ENCODE measurements at places on chromosomes 11 and 22.

DNA sequence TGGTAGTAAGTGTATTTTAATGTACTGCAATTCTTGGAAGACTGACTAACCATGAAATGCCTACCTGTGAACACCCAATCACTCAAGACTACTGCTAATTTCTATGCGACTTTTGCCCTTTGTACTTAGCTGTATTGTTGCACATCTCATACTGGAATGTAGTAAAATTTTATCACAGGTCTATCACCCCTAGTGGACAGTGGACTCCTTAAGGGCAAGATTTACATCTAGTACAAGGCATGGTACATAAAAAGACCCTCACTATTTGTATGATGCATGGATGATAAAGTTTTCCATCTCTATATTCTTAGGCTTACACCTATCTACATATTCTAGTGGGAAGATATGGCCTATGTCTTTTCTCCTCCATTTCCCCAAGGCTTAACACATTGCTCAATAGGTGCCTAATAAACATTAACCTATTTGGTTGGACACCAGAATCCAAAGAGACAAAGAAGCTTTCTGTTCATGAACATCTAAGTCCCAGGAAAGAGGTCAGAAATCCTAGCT lies 26.1 kb downstream of the SERGEF start:
- DNase-seq: no peak

DNA sequence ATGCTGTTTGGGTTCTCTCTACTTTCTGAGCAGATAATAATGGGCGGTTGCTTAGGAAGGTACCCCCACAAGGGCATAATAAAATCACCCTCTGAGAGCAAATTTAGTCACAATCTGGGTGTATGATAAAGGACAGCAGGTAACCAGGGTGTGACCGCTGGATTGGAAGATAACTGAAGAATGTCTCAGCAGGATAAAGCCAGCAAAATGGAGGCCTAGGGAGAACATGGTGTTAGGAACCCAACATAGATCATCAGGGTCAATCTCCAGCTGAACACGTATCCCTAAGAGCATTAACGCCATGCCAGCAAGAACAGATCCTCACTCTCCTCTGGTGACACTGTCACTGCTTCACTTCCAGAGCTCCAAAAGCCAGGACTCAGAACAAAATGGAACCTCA lies 64.5 kb upstream of the SCUBE2 start:
- DNase-seq: no peak

DNA sequence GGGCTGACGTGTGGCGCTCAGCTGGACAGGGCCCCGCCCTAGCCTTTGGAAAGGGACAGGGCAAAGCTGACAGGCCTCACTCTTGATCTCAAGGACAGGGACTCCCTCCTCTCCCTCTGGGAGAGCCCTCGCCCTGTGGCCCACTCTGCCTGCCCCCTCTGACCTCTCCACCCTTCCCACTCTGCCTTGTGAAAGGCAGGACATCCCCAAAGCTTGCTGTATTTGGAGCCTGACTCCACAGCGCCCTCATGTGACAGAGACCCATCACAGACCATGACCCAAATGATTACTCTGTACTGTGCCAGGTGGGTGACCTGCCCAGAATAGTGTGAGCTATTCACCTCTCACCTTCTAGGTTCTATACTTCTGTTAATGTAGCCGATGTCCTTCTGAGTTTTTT lies 18.8 kb downstream of the P2RY2 start:
- DNase-seq: no peak

- no peak for DNase-seq
Observed at GRCh38 chr11:131540676-131541075, 170.3 kb downstream of the NTM start.

DNA sequence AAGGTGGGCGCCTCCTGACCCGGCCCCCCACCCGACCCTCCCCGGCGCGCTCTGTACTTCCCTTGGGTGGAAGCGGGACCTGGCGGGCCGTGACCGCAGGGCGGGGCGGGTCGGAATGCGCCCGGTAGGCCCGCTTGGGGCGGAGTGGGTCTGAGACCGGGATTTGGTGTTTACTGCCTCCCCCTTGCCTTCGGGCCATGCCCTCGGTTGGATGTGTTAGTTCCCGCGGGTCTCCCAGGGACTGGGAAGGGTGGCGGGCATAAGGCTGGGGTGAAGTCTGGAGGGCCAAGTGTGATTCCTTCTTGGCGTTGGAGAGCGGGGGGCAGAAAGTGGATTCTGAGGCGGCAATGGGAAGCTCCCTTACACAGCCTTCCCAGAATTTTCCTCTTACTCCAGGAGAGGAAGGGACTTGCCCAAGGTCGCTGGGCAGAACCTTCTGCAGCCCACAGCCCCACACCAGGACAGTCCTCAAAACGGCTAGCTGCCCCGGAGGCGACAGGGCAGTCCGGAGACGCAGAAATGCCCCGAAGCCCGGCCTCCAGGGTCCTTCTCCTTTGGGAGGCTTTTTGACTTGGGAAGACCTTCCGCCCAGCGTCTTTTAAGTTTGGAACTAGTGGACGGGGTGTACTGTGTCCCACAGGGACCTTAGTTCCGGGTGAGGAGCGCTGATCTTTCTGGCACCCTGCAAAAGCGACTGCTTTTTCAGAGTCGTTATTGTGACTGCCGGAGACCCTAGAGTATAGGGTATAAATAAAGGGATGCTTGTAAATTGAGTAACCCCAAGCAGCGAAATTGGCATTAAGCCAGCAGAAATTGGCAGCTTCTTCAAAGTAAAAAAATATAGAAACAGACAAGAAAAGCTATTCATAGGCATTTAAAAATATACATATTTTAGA lies 647 bp downstream of the SWAP70 start:
- no peak for DNase-seq

GRCh38 chr22:22425783-22426624 lies 82.5 kb downstream of the ZNF280B start:
- DNase-seq: no peak

DNA sequence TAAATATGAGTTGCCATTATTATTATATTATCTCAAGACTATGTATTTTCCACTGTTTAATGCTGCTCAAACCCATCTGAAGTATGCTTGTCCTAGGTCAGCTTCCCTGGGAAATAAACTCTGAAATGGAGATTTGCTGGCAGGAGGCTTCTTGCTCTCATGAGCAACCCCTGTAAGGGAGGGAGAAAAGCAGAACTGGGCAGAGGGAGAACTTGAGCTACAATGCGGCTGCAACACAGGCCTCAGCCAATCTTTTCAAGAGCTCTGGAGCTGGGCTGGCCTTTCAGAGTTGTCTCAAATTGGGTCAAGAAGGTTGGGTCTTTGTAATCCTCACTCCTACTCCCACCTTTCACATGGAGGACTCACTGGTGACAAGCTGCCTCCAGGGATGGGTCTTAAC lies 412.6 kb downstream of the TENM4 start:
- DNase-seq: no peak

GRCh38 chr11:77510851-77511250 lies 37.0 kb upstream of the PAK1 start:
- DNase-seq: no peak

GRCh38 chr22:48145738-48146137 lies 1383.3 kb downstream of the TBC1D22A start:
- DNase-seq: no peak

DNA sequence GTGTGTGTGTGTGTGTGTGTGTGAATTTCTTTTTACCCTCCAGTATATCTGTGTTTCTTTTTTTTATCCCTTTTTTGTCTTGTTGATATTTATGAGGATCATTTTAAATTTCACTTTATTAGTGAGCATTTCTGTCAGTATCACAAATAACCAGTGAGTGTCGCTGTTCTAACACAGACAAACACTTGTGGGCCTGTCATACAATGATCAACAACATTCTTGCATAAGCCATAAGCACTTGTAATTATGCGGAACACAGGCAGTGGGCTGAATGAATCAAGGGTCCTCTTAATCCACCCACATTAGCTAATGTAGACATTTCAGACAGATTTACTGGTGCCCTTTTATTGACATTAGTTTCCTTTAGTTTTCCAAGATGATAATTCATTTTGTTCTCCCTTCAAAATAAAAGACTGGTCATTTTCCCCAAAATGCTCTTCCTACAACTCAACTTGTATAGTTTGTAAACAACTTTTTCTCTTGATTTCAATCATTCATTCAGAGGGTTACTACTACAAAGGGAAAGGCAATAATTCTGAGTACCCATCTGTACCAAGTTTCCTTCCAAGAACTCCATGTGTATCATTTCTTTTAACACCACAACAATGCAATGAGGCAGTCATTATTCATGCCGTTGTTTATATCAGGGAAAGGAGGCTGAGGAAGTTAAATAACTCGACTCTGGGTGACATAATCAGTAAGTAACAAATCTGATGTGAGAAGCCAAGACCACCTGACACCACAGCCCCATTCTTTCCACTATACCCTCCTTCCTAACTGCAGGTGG lies 34.5 kb upstream of the ANO3 start:
- DNase-seq: no peak

DNA sequence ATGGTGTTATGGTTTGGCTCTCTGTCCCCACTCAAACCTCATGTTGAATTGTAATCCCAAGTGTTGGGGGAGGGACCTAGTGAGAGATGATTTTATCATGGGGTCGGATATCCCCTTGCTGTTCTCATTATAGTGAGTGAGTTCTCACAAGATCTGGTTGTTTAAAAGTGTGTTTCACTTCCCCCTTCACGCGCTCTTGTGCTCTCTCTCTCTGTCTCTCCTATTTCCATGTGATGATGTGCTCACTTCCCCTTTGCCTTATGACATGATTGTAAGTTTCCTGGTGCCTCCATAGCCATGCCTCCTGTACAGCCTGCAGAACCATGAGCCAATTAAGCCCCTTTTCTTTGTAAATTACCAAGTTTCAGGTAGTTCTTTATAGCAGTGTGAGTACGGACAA lies 765.1 kb downstream of the KCNA4 start:
- no peak for DNase-seq

GRCh38 chr22:25404556-25404927 lies 159.9 kb upstream of the GRK3 start:
- DNase-seq: no peak

DNA sequence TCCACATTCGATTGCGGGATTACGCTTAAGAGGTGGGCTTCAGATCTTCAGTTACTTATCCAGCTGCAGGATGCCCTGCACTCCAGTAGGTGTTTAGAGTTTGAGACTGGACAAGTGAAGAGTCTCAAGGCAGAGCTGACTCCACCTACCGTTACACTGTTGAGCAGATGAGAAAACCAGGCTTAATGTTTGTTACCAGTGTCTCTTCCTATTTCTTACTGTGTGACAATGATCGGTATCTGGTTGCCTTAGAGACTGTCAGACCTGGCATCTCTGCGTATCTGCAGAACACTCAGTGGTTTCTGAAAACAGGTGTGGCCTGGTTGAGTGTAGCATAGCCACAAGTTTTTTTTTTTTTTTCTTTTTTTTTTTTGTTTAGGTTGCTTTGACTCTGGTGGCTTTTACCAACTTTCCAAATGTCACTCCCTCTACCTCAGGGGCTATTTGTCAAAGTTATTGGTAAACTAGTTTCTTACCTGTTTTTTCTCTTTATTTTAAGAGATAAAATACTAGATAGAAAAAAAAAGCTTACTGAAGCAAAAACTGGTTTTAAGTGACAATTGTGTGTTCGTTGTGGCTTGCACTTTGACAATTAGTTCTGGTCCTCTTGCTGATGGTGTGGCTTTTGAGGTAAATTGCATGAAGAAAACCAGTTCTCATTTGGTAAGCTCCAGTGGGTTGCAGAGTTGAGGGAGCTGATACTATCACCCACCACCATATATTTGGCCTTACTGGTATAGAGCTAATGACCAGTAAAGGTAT lies 284.8 kb downstream of the ETS1 start:
- DNase-seq: peak; percentile 93

DNA sequence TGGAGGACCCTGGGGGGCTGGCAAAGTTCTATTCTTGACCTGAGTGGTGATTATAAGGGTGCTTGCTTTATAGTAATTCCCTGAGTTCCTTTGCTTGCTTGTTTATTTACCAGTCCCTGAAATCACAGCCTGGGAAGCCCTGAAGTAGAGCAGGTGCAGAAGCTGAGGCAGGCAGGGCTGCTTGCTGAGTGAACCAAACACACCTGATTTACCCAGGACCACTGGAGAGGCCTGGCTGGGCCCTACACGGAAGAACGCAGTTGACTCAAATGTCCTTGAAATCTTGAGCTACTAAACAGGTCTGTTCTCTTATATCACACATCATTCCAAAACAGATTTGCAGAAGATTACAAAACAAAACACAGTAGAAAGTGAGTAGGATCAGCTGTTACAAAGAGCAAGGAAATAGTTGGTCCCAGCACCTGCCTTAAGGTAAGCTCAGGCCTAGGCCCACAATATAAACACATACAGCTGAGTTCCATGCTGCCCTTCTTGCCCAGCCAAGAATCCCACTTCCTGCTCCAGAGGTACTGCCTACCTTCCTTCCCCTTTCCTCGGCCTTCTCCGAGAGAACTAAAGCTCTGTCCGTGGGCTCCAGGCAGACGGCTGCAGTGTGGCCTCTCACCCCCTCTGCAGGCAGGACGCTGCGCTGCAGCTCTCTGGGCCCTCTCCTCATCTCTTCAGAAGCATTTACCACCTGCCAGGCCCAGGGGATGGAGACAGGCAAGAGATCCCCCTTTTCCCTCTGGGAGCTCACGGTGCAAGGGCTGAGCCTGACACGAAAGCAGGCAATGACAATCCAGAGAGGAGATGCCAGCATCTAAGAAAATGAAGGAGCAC lies 46.1 kb upstream of the SCUBE2 start:
- DNase-seq: peak; percentile 62

GRCh38 chr22:18067548-18068341 lies 10.0 kb upstream of the PEX26 start:
- no peak for DNase-seq

DNA sequence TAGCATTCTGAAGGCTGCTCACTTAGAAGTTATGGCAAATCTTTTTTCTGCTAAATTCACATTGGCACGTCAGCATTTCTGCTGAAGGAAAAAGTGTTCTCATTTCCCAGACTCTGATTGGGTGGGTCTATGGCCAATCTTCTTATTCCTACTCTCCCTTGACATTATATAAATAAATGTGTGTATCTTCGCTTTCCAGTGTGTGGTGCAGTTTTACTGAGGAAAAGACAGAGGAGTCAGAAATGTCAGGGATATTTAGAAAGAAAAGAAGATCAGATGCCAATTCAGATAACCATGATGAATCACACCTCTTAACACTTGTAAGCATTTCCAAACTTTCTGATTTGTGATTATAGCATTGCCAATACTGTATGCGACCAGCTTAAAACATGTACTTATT lies 3.2 kb upstream of the BDNF start:
- DNase-seq: no peak
